Keratinocyte (primary cell): ENCODE measurements at places on chromosomes 12 and 14. TPM values are rescaled to one million over a fixed set of nuclear protein-coding genes. Genes with fewer than 3 reads are reported as not detected.

The NPFF gene
- polyA plus RNA-seq, result not detected in 3 replicates

DNA sequence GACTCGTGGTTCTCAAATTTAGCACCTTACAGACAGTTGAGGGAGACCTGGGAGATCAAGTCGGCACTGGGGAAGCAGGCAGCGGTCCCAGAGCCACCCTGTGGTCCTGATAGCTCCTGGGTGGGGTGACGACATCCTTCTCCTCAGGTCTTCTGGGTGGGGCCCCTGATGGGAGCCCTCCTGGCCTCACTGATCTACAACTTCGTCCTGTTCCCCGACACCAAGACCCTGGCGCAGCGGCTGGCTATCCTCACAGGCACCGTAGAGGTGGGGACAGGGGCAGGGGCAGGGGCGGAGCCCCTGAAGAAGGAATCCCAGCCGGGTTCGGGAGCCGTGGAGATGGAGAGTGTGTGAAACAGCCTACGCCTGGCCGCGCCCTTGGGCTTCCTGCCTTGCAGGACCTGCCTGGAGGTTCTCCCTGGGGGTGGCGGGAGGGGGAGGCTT, 2.6 kb downstream of the AQP6 start:
- DNase-seq, result no peak

The OTX2 gene
- not detected in 3 replicates for polyA plus RNA-seq

GRCh38 chr14:42927313-42927712, 1320.6 kb downstream of the LRFN5 start:
- DNase-seq, result no peak

DNA sequence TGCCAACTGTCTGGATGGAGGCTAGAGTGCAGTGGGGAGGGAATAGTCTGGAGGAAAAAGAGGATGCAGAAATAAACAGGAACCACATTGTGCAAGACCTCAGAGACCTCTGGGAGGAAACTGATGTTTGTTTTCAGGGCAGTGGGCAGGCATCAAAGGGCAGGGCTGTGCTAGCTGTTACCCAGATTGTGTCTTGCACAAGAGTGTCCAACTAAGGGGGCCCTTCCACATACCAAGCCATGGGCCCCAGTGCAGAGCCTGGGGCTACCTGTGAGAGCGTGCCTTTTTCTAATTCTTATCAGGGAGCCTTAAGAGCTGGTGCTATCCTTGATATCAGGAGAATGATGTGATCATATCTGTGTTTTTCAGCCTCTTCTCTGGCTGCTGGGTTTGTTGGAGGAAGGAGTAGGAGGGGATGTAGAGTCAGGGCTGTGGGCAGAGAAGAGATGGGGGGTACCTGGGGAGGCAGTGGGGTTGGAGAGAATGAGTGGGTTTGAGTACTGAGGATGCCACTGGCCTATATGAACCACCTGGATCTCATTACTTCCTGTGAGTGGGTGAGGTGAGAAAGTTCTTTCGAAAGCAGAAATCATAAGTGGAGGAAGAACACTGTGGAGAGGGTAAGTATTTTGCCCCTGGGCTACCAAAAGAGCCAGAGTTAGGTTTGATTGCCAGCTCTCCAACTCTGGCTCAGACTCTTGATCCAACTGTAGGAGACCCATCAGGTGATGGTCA, 259.2 kb upstream of the CRY1 start:
- DNase-seq, result no peak

GRCh38 chr12:52215587-52216031, 17.4 kb upstream of the KRT7 start:
- peak; percentile 98 for DNase-seq

DNA sequence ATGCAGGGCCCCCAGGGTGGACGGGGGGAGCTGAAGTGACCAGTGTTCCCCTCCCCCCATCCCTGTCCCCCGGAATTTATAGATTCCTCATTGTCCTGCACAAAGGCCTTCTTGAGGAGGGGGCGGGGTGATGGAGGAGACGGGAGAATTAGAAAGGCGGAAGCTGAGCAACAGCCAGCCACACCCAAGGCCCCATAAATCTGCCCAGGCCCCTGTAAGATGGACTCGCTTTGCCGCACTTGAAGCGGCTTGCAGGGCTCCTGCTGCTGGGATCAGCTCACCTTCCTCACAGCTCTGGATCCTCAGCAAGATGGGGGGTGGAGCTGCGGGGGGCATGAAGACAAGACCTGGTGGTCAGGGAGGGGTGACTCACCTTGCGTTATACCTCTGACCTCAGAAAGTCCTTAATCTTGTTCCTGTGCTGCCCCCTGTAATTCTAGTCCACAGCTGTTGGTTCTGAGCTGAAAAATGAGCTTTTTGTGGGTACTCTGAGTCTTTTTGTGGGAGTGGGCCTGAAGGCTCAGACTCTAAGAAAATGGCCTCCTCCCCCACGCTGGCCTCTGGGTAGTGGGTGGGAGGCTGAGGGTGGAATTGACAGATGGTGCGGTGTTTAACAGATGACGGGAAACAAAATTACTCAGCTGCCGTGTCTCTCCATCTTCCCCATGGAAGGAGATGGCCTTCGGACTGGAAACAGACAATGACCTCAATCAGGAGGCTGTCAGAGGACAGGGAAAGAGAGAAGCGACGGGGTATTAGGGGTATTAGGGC, 15.8 kb upstream of the ANKRD33 start:
- no peak for DNase-seq
